Nephron progenitor cell (in vitro differentiated cells): ENCODE measurements at places on chromosomes 12 and 14.
A peak's percentile ranks its signal among the peaks of the same experiment; 100 is the strongest.

DNA sequence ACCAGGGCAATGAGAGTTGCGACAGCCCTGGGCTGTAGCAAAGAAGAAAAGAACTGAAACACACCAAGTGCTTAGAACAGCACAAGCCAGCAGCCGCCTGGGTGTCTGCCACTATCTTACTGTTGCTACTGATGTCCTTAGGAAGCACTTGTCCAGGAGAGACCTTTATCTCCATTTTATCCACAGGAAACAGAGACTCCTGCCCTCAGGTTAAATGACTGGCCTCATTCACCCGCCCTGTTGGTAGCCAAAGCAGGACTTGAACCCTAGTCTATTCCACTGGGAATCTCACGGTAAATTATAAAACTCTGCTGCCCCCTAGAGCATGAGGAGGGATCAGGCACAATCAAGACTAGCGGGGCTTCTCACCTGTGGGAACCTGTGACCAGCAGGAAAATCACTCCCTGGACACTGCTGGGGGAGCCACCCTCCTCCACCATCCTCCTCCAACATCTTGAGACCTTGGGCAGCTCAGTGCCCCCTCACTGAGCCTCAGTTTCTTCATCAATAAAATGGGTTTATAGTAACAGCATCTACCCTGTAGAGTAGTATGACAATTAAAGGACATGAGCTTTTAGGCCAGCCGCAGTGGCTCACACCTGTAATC, 20.5 kb upstream of the TESC start:
- peak; percentile 34 for DNase-seq

GRCh38 chr12:132403636-132404434, 74.4 kb upstream of the GALNT9 start:
- no peak for DNase-seq

DNA sequence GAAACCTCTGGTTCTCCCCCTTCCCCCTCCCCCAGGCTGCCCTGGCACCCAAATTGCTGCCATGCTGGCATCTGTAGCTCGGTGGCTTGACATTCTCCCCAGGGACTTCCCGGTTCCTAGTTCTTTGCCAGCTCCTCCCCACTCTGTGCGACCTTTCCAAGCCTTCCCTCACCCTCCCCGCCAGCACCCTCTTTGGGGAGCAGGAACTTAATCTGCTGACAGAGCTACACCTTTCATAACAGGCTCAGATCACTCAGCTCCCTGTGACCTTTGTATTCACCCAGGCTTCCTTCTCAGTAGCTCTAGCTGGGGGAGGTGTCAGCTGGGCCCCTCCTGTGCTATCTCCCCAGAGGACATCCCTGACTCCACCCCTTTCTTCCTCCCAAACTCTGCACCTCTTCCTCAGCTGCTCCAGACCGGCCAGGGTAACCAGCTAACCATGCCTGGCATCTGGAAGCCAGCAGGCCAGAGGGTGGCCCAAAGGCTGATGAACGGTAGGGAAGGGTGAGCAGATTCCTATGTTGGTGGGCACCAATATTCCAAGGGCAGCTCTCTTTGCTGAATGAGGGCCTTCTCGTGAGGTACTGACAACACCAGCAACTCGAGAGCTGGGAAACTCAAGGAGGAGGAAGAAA, 1.8 kb upstream of the COX14 start:
- DNase-seq, result peak; percentile 28

DNA sequence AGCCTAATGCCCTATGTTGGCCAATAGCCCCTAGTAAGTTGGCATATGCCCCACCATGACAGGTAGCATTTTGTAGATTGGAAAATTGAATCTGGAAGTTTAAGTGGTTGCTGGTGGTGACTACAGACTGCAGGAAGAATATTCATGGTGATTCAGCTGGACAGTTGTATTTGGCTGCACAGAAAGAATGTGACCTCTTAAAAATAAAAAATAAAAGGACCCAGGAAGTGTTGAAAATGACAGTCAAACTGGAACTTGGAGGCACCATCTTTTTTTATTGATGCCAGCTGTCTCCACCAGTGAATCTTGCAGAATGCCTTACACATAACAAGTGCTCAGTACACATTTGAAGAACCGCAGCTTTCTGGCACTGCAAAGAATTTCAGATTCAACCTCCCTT, 73.9 kb downstream of the PRMT8 start:
- no peak for DNase-seq

DNA sequence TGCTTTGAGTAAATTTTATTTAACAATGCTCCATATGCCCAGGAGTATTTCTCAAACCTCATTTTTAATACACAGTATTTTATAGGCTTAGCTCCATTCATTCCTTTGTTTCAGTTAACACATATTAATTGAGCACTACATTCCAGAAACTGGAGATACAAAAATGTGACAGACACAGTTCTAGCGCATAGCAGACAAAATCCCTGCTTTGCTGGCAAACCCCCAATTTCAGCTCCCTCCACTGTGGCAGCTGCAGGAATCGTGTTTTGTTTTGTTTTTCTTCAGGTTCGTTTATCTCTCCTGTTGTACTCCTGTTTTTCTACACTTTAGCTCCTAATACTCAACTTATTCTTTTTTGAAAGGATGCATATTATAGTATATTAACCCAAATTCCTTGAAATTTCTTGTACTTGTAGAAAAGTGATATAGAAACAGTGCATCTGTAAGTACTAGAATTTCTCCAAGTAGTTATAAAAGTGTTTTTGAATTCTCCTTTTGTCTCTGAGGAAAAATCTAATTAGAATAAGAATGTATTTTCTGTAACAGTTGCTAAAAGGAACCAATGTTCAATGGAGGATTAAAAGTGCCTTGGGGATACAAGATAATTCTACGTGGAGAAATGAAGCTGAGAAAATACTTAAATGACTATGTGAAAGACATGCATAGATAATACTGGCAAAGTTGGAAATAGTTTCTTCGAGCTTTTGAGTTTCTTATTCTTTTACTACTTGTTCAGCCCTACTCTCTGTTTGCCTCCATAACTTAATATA, 6.4 kb upstream of the RAB21 start:
- DNase-seq, result no peak

GRCh38 chr14:39615352-39615751, 183.1 kb upstream of the FBXO33 start:
- DNase-seq, result no peak

- DNase-seq, result peak; percentile 93
These were observed at the start of gene SLC25A29 for GRCh38 chr14:100306101-100306997. Gene SLC25A29 (minus strand): TSS chr14:100306444. CDS start chr14:100306232, 212 bp downstream.

DNA sequence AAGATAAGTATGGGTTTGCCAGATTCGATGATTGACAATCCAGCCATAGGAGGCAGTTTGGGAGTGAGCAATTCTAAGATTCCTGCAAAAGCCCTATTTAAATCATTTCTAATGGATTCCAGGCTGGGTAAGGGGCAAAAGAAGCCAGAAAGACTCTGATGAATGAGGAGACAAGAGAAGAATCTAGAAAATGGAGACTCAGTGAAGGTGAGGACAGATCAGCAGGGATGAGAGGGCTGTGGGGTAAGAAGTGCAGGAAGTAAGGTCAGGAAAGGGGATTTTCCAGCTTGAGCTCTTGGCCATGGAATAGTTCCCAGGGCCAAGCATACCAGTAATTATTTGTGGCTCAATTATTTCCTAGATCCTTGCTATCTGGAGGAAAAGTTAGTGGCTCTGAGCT, 87.3 kb downstream of the TMX1 start:
- DNase-seq, result no peak

- no peak for DNase-seq
These were observed 53.8 kb downstream of the SLC6A15 start for GRCh38 chr12:84858796-84859195.

GRCh38 chr12:105935981-105936380, 202.8 kb downstream of the NUAK1 start:
- no peak for DNase-seq

GRCh38 chr12:115840159-115840558, 437.3 kb downstream of the MED13L start:
- no peak for DNase-seq

- no peak for DNase-seq
These were observed 1.4 kb upstream of the TMEM132C start for GRCh38 chr12:128265566-128265965.
